Right forelimb (tissue), 1 donor: ENCODE measurements at places on chromosomes 3 and 15.

DNA sequence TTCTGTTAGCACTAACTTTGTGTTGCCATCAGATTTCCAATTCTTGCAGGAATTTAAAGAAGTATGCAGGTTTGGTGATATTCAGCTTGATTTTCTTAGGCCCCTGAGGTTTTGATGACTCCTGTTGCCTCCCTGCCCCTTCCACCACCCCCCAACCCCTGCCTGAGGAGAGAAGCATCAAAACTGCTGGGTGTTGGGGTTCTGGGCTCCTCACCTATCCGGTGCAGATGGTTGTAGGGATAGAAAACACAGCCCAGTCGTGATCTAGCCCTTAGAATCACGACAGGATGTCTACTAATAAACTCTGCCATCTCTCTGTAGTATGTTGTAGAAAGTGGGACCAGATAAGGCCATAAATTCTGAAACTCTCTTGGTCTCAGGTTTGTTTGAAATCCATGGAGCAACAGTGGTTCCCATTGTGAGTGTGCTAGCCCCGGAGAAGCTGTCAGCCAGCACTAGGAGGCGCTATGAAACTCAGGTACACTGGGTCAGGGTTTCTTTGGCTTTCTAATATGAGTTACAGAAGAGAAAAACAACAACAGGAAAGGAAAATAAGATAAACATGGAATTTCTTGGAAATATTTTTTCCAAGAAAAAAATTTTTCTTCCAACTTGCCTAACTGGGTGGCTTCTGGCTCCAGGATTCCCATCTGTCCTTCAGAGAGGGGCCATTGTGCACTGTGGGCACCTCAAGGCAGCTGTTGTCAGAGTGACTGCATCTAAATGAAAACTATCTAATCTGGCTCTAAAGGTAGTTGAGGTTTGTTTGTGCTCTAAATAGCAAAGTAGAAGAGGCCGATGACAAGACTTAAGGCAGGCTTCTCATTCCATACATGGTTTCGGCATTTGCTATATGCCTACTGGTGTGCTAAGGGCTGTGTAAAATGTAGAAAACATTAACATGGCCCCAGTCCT lies 8.7 kb downstream of the SRP14 start:
- no peak for DNase-seq

DNA sequence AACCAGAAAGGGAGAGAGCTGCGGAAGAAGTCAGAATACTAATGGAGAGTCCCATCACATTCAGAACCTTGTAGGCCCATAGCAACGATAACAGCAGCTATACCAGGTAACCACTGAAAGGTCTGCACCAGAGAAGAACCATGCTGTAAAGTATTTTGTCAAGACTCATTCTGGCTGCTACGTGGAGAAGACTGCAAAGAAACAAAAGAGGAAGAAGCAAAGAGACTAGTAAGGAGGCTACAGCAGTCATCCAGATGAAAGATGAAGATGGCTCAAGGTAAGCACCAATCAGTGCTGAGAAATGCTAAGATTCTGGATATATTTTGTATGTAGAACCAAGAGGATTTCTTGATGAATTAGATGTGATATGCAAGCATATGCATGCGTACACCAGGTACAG lies 39.6 kb downstream of the ACAP2 start:
- DNase-seq, result no peak

DNA sequence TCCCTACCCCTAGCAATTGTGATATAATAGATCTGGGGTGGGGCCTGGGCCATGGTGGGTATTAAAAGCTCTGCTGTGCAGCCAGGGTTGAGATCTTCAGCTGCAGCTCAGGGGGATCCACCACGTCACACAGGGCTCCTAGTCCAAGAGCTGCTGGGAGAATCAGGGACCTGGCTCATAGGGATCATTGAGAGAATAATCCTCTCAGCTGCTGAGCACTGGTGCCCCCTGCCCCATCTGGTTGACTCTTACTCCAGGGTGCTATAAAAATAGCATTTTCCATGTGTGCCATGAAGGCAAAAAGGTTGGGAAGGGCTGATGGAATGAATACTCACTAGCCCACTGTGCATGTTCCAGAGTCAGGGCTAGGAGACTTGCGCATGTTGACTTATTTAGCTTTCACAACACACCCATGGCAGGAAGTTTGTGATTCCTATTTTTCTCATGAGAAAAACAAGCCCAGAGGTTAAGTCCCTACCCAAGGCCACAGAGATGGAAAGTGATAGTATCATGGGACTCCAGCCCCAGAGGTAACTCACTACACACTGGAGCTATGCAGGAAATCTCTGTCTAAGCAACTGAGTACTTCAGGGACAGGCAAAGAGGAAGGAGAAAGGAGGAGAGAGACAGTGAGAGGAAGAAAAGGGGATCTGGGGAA lies 94.6 kb upstream of the HERC1 start:
- DNase-seq, result no peak

- DNase-seq, result no peak
These were observed 74.1 kb upstream of the MAP4 start for GRCh38 chr3:48090166-48090939.

DNA sequence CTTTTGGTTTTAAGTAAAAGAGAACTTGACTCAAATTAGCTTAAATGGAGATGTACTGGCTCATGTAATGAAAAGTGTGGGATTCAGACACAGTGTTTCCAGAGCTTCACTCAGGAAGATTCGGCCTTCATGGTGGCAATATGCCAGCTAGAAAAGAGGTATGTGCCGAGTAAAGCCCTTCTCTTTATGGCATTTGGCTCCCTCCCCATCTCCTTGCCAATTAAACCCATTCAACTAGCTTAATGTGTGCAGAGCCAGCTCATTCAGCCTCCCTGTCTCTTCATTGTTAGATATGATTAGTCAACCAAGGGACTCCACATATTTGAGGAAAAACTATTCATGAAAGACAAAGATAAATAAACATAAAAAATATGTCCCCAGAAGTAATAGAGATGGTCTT lies 15.0 kb upstream of the TRANK1 start:
- DNase-seq, result no peak

DNA sequence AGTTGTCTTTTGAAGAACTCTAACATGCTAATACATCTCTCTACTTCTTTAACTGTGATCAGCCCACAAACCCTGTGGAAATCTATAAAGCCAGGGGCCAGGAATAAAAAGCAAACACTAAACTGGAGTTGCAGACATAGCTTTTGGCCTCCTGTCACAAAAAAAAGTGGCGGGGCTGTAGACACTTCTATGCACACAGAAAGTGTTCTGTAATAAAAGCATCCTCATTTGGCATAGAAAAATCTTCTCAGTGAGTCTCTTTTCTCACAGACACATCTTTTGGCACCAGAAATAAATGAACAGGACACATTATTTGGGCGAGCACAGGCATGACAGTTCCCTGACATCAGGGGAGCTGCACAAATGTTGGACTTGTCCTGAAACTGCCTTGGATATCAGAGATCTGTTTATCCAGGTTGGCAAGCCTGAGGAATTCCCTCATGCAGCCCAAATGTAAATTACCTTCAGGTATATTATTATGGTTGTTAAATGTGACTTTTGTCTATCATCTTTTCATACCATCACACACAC lies 355.4 kb downstream of the FGF12 start:
- DNase-seq, result no peak

- DNase-seq, result no peak
These were observed 118.2 kb upstream of the GOLIM4 start for GRCh38 chr3:168213920-168214319.

GRCh38 chr3:37990527-37990926 lies at the start of gene VILL:
VILL (plus strand) TSS chr3:37990786; CDS start chr3:37993673, 2,887 bp downstream.
- DNase-seq, result no peak

- no peak for DNase-seq
These were observed 4.7 kb upstream of the COPB2 start for GRCh38 chr3:139394116-139394515.

- no peak for DNase-seq
These were observed 38.7 kb downstream of the CHST2 start for GRCh38 chr3:143158014-143158988.

GRCh38 chr3:127888564-127889107 lies 26.4 kb upstream of the KBTBD12 start:
- DNase-seq, result no peak

- no peak for DNase-seq
These were observed 11.8 kb upstream of the UACA start for GRCh38 chr15:70775160-70775559.

- no peak for DNase-seq
These were observed 10.6 kb downstream of the HCN4 start for GRCh38 chr15:73357999-73358665.

GRCh38 chr3:146195030-146195429 lies 34.0 kb upstream of the PLOD2 start:
- DNase-seq, result no peak

- DNase-seq, result no peak
These were observed 635.6 kb upstream of the TBL1XR1 start for GRCh38 chr3:177832880-177833279.

DNA sequence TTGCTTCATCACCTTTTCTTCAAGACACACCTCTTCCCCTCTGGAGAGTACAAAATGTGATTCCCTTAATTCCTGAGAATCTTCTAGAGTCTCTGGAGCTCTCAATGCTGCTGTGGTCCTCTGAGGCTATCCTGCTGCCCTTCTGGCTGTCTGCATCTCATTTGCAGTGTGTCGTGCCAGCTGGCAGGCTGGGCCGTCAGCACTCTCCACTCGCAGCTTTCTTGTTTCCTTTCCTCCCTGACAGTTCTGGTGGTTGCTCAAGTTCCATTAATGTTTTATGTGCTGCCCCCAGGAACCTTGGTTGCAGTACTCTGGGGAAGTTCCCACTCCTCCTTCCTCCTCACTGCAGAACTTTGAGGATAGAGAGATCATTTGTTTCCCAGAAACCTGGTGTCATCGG lies 210.8 kb upstream of the ROPN1 start:
- DNase-seq, result peak; percentile 58

- no peak for DNase-seq
These were observed 429.3 kb upstream of the PDZRN3 start for GRCh38 chr3:74053970-74054516.

DNA sequence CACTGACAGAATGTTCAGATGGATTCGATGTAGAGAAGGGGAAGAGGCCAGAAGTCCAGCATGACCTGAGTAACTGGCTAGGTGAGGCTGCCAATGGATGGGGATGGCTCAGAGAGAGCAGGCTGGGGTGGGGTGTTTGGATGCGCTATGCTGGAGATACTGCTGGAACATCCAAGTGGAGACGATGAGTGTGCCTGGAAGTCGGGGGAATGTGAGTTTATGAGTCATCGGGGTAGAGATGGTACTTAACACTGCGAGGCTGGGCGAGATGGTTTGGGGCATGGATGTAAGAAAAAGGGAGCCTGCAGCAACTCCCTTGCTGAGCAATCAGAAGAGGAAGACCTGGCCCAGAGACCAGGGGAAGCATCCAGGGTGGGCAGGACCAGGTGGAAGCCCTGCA lies 180.7 kb downstream of the SLCO3A1 start:
- DNase-seq, result no peak

DNA sequence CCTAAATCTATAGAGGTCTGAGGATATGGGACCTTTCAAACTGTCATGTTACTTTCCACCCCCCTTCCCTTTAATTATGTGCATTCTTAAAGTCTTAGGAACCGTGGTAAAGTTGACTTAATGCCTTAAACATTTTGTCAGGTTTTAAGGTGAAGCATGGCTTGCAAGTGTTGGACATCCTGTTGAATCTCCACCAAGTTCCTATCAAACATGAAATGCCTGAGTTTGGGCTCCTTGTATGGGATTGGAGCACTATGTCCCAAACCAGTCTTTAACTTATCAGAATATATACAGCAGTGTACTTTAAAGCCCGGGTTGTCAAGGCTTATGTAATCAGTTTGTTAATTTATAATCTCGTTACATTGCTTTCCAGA lies 1.1 kb downstream of the SNRK start:
- DNase-seq, result no peak

DNA sequence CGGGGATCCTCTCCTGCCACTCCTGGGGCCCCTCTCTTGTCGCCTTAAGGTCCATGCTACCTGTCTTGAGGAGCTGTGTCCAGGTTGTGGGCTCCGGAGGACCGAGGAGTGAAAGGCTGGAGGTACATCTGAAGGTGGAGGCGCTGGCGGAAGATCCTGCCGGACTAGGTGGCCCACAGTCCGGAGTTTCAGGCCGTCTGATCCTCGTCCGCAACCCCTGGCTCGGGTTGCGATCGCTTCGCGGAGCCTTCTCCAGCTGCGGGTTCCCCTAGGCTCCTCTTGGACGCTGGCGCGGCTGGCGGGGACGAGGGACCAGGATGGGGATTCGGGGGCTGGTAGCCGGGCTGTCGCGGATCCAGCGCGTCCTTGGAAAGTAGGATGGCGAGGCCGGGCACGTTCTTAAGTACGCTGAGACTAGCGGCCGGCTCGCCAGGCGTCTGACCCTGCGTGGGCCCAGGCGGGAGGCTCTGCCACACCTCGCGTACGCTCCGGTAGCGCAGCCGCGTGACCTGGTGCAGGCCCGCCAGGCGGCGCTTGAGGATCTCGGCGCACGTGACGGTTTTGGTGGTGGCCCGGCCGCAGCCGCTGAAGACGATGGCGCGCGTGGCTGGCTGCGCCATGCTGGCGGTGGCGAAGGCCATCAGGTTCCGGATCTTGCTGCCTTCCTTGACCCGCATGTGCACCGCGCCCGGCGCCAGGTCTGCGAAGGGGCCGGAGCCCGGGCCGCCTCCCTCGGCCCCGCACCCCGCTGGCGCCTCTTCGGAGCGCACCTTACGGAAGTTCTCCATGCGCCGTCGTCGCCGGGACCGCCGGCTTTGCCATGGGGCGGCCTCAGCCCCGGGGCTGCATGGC lies 550 bp downstream of the RPP25 start:
- peak; percentile 76 for DNase-seq

GRCh38 chr3:25427942-25428788 lies at the start of gene RARB:
RARB (plus strand) TSS chr3:25428263; CDS start chr3:25428732, 469 bp downstream.
- DNase-seq, result peak; percentile 89

DNA sequence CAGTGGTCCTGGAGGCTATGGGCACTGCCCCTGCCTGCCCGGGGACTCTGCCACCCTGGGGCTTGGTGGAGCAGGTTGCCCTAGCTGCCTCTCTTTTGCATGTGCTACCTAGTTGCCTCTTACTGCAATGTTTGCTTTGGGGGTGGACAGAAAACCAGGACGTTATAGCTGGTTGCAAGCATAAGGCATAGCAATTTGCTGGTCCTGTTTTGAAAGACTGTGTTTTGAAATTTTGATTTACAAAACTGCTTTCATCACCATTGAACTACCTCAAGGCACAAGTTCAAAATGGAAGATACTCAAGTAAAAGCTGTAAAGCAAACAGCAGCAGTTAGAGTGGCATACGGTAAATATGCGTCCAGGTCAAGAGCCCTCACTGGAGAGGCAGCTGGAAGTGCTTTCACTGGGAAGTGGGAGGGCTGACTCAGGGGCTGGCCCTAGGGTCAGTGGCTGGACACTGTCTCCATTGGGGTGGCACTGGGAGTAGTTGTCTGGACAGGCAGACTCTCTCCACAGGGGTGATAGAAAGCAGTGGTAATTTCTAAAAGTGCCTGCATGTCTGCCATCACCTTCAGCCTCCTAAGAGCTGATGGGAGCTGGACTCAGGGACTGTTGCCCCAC lies 138.1 kb downstream of the CHDH start:
- DNase-seq, result peak; percentile 34

DNA sequence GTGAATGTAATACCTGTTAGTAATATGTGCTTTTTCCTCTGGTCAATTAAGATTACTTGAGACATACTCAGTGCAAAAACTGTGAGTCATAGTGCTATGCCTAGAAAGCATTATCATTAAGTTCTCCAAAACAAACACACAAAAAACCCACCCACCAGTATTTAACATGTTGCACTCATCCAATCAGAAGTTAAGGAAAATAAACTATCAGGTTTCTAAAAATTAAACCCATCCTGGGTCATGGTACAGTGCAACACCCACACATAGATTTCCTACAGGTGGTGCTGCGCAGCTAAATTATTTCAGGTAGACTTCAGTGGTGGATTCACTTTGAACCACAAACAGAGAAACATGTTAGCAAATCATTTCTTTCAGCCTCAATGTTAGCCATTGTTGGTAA lies 264.4 kb upstream of the VEPH1 start:
- DNase-seq, result no peak

- peak; percentile 19 for DNase-seq
These were observed 53.9 kb downstream of the ROPN1B start for GRCh38 chr3:126022741-126023359.
